ENCODE measurements at places on chromosomes 2 and 18.

GRCh38 chr2:122867941-122868340 lies 1112.5 kb downstream of the TSN start:
- no peak for DNase-seq

DNA sequence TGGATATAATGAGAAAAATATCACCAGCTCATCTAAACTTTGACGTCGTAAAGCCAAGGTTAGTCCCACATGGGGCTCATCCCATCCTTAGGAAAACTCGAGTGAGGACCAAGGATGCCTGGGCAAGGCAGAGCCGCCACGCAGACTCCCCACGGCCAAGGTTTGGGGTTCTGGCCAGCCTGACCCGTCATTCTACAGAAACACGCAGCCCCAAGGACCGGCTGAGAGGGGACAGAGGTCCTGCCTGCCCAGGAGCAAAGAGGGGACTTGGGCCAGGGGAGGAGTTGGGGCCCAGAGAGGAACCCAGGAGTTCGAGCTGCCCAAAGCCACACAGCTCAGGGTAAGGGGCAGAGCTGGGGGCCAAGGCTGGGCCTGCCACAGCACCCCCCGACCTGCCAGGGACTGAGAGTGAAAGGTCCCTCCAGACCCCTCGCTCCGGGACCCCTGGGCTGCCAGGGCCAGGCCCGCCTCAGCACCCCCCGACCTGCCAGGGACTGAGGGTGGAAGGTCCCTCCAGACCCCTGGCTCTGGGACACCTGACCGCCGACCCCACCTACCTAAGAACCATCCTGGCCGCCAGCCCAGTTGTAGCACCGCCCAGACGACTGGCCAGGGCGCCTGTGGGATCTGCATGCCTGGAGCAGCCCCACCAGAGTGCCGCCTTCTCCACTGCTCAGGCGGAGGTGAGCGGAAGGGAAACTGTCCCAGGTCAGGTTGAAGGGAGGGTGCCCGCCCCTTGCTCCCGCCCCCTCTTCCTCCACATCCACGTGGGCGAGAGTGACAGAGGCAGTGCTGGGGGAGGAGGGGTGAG lies at the start of gene PDCD1:
Gene PDCD1, minus strand, starts transcription at position 689 of the 811 bp plus-strand sequence. Its CDS starts 56 bp downstream, at position 633.
- DNase-seq: no peak

GRCh38 chr2:8049176-8049575 lies 632.7 kb upstream of the ID2 start:
- DNase-seq: no peak

GRCh38 chr2:9313443-9313842 lies 106.8 kb downstream of the ASAP2 start:
- DNase-seq: no peak

- DNase-seq: no peak
These were observed 34.2 kb upstream of the YPEL5 start for GRCh38 chr2:30112561-30112960.

DNA sequence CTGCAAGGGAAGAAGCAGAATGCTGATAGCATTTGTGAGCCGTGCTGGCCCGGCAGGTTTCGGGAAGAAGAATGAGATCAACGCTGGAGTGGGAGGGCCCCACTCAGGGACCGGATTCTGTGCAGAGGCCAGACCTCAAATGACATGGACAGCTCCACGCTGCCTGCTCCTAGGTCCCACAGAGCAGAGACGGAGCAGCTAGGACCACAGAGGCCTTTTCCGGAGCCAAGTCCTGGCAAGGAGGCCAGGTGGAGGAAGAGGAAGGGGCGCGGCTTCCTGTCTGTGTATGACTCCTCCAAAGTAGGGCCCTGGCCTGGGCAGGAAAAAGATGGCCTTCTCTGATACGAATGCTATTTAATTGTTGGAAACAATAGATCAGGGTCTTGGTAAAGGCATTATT lies 139.9 kb downstream of the LRRC30 start:
- no peak for DNase-seq

DNA sequence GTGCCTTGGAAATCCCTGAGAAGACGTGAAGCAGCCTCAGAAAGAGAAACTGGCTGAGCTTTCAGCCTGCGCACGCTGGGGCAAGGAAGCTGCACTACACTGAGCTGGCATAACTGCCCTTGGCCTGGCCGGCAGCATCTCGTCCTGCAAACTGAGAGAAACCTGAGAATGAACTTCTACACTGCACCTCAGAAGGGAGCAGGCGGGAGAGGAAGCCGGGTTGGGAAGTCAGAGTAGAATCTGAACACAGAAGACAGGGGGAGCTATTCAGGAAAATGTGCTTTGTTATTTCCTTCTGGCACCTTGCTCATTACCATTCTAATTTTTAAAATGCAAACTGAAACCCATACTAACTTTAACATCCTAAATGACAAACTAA lies 70.9 kb downstream of the ZEB2 start:
- DNase-seq: no peak

DNA sequence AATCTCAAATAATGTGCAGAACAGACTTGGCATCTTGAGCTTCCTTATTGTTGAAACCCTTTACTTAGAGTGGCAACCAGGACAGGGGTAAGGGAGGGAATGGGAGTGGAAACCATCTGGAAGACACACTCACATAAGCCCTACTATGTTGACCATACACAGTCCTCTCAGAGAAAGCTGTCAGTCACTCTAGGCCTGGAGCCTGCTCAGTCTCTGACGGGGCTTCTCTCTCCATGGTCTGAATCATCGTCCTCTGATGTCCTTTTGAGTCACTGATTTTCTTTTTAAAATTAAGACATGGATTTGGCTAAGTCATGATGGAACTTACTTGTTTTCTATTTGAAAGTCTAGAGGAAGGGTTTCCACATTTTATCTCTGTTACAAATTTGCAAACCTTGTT lies 74.0 kb downstream of the MYO1B start:
- DNase-seq: no peak

DNA sequence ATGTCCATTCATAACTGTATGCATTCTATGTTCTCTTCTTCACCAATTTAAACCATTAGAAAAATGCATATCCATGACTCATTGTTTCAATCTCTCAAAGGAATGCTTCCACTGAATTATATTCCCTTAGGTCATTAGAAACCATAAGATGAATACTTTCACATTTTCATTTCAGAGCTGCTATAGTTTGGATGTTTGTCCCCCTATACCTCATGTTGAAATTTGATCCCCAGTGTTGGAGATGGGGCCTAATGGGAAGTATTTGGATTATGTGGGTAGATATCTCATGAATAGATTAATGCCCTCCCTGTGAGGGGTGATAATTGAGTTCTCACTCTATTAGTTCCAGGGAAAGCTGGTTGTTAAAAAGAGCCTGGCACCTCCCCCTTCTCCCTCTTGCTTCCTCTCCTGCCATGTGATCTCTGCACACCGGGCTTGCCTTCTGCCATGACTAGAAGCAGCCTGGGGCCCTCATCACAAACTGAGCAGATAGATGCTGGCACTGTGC lies 35.7 kb downstream of the THUMPD2 start:
- no peak for DNase-seq

GRCh38 chr18:48139431-48140347 lies 209.2 kb upstream of the SMAD2 start:
- no peak for DNase-seq

GRCh38 chr2:74578408-74578807 lies 23.9 kb downstream of the DOK1 start:
- no peak for DNase-seq

DNA sequence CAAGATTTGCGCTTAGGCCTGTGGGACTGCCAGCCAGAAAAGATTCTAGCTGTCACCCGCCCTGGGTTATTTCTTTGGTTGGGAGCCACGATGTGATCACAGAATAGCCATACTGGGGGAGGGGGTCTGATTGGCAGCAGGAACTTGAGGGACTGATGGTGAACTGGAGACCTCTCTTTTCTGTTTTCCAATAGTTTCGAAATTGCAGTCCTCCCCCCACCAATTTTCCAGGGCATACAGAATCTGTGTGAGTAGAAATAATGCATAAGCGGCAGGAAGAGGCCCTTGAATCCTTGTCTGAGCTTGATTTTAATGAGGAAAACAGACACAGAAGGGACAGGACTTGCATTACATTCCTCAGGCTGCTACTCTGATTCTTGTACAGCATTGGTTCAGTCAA lies 2.2 kb upstream of the POLR2D start:
- no peak for DNase-seq

DNA sequence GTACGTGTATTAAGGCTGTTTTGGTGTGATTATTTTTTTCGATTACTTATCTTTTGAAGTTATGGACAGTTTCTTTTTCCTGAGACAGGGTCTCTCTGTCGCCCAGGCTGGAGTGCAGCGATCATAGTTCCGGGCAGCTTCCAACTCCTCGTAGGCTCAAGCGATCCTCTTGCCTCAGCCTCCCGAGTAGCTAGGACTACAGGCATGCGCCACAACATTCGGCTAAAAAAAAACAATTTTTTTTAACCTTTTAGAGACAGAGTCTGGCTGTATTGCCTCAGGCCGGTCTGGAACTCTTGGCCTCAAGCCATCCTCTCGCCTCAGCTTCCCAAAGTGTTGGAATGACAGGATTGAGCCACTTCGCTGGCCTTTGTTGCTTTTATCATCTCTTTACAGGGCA lies 945 bp downstream of the HAT1 start:
- DNase-seq: no peak

- no peak for DNase-seq
These were observed 149.2 kb downstream of the INSIG2 start for GRCh38 chr2:118237451-118237850.

- no peak for DNase-seq
These were observed 28.8 kb upstream of the APOB start for GRCh38 chr2:21072477-21073242.

DNA sequence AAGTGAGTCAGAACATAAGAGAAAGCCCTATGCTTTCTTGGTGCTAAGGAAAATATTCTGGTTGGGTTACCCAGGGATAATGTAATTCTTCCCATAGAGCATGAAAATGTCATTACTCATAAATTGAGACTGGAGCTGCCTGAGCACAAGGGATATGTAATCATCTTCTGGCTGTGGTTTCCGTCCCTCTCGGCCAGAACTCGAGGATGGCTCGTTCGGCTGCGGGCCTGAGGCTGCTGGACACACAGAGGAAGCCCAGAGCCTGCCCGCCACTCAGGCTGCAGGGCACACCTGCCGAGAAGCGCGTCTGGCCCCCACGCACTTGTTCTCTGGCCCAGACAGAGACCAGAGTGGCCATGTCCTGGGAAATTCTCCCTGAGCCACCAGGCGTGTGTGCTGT lies 104.9 kb downstream of the ASAP2 start:
- DNase-seq: no peak

- peak; percentile 51 for DNase-seq
These were observed 352.8 kb upstream of the KCNH7 start for GRCh38 chr2:163191372-163191771.

DNA sequence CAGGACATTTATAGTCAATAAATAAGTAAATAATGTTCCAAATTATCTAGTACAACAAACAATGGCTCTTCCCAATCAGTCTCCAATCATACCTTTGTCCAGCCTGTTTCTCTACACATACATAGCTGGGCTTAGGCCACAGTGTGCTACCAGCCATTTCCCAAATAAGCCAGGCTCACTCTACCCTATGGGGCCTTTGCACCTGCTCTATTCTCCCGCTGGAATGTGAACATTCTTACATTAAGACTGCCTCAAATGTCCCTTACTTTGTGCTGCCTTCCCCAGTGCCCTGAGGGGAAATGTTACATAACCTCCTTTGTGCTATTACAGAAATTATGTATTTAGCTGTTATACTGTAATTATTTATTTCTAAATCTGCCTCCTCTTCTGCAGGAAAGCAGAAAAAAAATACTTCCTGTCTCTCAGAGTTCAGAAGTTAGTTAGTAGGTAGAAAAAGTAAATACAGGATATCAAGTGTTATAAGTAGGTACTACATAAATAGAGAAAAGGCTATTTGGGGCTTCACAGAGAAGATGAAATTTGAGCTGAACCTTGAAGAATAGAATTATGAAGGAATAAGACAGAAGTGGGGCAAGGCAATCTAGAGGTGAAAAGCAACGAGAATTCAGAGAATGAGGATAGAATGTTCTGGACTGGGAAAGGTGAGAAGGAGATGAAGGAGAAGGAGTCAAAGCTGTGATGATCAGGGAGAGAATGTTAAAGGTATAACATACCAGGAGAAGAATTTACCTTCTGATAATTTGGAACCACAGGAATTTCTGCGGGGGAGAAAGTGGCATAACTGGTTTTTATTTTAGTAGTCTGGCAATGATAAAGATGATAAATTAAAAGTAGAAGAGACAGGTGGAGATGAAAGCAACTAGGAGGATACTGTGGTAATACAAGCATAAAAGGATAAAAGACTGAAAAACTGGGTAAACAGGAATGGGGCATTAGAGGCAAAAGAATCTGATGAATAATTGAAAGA lies 37.0 kb downstream of the ROCK1 start:
- no peak for DNase-seq

GRCh38 chr2:210399440-210400041 lies 77.0 kb downstream of the LANCL1 start:
- no peak for DNase-seq

GRCh38 chr2:100939445-100939844 lies 62.6 kb upstream of the RPL31 start:
- no peak for DNase-seq

DNA sequence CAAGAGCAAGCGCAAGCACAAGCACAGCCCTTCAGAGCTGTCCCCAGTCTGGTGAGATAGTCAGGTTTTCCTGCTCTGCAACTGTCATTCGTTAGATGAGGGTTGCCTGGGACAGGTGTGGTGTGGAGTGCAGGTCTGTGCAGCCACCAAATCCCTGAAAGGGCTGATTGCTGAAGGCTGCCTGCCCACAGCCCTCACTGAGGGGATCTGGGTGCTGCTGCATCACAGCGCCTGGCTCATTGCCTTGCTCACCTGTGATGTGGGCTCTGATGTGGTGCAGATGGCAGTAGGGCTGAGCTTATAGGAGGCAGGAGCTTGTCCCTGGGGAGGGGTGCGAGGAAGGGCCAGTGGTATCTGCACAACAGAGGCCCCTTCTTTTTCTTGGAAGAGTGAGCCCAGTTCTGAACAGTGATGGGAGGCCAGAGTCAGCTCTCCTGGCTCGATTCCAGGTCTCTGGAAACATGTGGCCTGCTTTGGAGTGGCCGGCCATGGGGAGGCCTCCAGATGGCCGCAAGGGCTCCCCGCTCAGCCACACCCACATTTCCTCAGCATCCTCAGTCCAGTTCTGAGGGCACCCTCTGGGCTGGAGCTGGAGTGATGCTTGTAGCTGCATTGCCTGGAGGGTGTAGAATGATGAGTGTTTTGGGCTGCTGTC lies 11.4 kb downstream of the UBE2F start:
- DNase-seq: no peak

- DNase-seq: no peak
These were observed 38.7 kb downstream of the INPP4A start for GRCh38 chr2:98483257-98483861.

DNA sequence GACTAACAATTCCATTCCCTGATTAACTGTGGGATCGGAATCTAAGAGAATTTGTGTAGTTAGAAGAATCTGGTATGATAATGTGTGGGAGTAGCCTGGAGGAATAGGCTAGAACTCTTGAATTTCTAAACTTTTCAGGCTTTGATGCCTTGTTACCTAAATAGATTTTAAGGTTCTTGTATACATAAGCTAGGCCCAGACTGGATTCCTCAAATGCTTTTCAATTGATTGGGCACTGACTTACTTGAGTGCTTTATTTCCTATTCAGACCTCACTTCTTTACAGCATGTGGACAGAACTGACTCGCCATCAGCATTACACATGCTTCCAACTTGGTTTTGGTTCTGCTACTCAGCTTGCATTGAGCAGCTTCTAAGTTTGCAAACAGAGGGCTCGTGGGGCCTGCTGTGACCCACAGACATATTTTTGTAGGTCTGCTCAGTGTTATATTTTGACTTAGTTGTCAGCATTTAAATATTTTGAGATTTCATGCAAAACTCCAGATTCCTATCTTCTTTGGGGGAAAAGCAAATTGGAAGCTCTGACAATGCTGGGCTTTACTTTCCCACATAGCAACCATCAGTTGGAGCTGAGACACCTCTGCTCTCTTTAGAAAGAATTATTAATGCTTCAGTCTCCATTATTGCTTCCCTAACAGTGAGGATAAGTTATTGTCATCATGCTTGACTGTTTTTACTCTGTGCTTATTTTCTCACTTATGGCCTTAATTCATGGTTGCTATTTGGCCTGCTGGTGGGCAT lies 5.7 kb downstream of the PARD3B start:
- no peak for DNase-seq
